ENCODE measurements at places on chromosomes 7 and 10. TPM values are rescaled to one million over a fixed set of nuclear protein-coding genes. Genes with fewer than 3 reads are reported as not detected.

RNF133 gene
- 1.0 TPM for total RNA-seq

GRCh38 chr10:802506-802905 lies 113.0 kb upstream of the DIP2C start:
- H3K27ac ChIP-seq, result no peak overlapping the region
- H3K4me3 ChIP-seq, result no peak overlapping the region
- H3K4me1 ChIP-seq, result peaks cover 11% of the 10 kb centered on the region
- no peak for DNase-seq
- peaks cover 13% of the 10 kb centered on the region for H3K36me3 ChIP-seq

- H3K27me3 ChIP-seq, result peaks cover 4% of the 10 kb centered on the region
- peak overlapping the region; percentile 58 for H3K4me3 ChIP-seq
- no peaks in the 10 kb centered on the region for H3K36me3 ChIP-seq
- H3K4me1 ChIP-seq, result peaks cover 26% of the 10 kb centered on the region
- DNase-seq, result no peak
These were observed 61.4 kb upstream of the COMTD1 start for GRCh38 chr10:75297021-75297599.

DNA sequence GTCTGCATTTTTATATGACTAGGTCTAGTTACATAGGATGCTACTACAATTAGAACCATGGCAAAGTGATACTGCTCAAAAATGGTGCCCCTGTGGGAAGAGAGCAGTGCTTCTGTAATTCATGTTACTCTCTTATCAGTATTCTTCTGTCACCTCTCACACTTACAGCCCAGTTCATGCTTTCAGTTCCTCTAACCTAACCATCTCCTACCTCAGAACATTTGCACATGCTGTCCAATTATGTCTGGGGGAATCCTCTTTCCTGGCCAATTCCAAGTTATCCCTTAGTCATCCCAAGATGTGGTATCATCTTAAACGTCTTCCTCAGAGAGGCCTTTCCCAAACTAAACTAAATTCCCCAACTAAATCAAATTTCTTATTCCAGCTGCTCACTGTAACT lies 190.2 kb downstream of the RELN start:
- H3K36me3 ChIP-seq, result no peaks in the 10 kb centered on the region
- no peak overlapping the region for H3K4me3 ChIP-seq
- no peak overlapping the region for H3K27ac ChIP-seq

- H3K27ac ChIP-seq, result no peak overlapping the region
- no peak overlapping the region for H3K4me3 ChIP-seq
- no peak for DNase-seq
- no peaks in the 10 kb centered on the region for H3K27me3 ChIP-seq
- H3K36me3 ChIP-seq, result no peaks in the 10 kb centered on the region
- no peaks in the 10 kb centered on the region for H3K4me1 ChIP-seq
These were observed 8.8 kb upstream of the ABI1 start for GRCh38 chr10:26869528-26869927.

All from lower lobe of right lung (tissue), 2 donors.